ENCODE measurements at places on chromosomes 1 and 21.

DNA sequence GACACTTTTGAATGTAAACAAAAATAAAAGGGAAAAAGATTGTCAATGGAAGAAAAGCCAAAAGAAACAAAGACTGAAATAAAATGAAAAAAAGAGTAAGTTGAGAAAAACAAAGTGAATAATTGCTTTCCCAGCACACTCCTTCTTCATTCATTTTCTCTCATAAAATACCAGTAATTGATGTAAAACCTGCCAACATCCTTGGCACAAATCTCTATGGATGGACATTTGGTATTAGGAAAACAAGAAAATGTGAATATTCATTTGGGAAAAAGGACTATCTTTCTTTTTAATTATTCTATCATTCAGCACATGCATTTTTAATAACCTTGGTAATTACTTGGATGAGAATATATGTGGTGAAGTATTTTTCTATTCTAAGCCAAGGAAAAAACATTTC, 204.4 kb upstream of the TNR start:
- no peak for DNase-seq

DNA sequence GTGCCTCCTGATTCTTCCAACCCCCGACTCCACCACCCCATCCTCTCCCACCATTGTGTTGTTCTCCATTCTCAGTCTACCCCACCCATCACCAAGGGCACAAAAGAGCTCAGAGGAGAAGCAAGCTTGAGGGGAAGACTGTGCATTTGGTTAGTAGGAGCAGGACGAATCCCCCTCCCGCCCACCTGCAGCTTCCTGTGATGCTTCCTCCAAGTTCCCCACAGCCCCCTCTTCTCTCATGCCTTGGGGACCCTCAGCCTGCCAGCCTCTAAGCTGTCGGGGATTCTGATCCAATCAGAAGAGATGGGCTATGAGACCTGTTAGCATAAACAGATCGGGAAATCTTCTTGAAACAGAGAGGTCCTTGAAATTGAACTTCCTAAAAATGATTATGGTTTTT, 22.2 kb upstream of the CAPZB start:
- no peak for DNase-seq

DNA sequence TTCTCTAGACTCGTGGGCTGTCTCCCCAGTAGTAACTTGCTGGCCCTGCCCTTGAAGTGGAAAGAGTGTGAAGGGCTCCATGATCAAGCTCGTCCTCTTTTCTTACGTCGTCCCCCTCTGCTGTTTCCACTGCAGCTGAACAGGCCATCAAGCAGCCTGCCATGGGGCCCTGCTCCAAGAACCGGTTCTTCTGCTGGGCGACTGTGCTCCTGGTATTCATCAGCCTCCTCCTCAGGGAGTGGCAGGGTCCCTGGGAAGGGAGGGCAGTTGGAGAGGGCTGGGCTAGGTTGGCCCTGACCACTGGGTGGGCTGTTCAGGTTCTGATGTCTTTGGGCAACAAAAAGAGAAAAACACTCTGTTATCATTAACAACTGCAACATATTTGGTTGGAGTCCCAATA, 151.5 kb downstream of the FCRL5 start:
- no peak for DNase-seq

DNA sequence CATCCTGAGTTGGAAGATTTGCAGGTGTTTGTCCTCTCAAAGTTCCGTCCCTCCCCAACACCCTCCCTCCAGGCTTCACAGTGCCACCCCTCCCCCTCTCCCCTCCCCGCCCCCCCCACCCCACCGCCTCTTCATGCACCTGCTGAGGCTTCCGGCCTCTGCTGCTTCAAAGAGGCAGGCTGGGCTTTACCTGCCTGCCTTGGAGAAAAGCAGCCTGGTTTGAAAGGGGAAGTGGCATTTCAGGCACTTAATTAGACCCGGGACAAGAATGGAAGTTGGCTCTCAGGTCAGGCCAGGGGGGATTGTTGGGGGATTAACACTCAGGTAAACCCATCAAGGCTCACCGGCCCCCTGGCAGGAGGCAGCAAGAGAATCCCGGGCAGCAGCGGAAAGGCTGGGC, 21.1 kb downstream of the PAX7 start:
- peak; percentile 89 for DNase-seq

DNA sequence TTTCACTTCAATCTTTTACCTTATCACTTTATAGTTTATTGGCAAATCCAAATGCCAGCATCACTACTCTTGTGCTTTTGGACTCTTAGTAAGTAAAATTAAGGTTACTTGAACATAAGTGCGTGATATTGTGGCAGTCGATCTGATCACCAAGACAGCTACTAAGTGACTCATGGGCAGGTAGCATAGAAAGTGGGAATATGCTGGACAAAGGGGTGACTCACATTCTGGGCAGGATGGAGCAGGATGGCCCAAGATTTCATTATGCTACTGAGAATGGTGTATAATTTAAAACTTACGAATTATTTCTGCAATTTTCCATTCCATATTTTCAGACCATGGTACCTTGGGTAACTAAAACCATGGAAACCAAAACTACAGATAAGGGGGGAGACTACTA, 120.2 kb downstream of the ROR1 start:
- DNase-seq = no peak

- no peak for DNase-seq
Measured at GRCh38 chr1:41868241-41868998, 50.3 kb downstream of the HIVEP3 start.

DNA sequence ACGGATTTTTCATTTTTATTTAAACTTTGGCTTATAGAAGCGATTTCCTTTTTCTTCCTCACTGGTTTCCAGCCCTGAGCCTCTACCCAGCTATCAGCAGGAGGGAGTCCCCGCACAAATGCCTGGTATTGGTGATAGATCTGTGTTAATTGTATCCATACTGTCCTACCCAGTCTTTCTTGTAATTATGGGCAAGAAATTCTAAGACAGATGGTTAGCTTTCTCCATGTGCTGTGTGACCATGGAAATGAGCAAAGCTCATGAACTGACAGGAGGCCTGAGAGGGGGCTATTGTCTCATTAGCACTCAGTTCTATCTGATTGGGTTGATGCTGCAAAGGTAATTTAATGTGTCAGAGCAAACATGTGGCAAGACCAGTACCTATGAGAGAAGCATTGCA, 108.1 kb upstream of the IVNS1ABP start:
- DNase-seq = no peak

- DNase-seq = no peak
Measured at GRCh38 chr1:167984886-167985489, 48.1 kb upstream of the MPC2 start.

- DNase-seq = no peak
Measured at GRCh38 chr1:24047110-24047477, 64.8 kb downstream of the MYOM3 start.

GRCh38 chr1:230070321-230071208, 3.5 kb downstream of the GALNT2 start:
- no peak for DNase-seq

DNA sequence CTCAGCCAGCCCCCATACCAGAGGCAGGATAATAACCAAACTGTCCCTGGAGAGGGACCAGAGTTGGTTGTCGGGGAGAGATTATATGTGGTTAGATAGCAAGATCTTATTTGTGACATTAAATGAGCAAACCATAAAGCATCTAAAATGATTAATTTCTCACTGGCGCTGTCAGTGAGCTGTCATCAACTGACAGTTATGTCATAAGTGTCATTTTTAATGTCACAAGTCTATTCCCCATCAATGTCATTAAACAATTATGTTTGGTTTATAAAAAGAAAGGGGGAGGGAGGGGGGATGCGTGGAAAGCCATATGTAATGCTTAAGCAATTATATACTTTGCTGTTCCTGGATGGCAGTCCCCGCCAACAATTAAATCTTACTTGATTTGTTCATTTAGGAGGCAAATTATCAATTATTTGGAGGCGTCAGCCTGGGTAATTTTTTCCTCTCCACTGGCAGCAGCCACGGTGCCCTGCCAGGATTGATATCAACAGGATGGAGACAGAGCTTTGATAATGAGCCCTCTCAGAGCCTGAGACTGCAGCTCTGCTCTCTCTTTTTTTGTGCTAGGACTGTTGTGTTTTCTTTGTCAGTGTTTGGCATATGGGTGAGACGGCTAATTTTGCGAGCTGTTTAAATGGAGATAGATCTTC, 333.6 kb upstream of the CAMK1G start:
- DNase-seq = no peak

- no peak for DNase-seq
Measured at GRCh38 chr1:33577663-33578062, 105.2 kb downstream of the ZSCAN20 start.

DNA sequence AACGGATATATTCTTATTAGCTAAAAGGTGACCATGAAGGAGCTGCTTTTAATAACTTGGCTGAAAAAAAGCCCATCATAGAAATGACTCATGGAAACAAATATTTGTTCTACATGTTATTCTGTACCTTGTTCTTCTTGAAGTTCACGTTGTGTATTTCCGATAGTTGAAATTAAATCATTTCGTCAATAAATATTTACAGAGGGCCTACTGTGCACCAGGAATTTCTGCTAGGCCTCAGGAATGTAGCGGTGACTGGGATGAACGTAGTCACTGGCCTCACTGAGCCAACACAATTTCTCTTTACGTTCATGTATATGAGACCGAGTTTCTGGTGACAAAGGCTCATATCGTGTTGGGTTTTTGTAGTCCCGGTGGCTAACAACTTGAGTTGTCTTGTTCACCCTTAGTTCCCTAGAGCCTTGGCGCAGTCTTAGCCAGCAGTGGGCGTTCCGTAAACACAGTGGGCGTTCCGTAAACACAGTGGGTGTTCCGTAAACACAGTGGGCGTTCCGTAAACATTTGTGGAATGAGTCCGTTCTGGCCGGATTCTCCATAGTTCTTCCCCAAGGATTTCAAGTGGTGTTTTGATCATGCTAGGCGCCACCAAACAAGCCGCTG, 53.2 kb upstream of the VAMP3 start:
- DNase-seq = peak; percentile 31

- DNase-seq = no peak
Measured at GRCh38 chr1:214066190-214066589, 78.4 kb downstream of the PROX1 start.

GRCh38 chr1:225871359-225872074, 10.7 kb downstream of the TMEM63A start:
- DNase-seq = peak; percentile 54

- DNase-seq = peak; percentile 5
Measured at GRCh38 chr1:98386675-98387440, 274.7 kb upstream of the SNX7 start.

GRCh38 chr21:46144464-46145070, 10.8 kb downstream of the FTCD start:
- DNase-seq = no peak

GRCh38 chr1:75330624-75331023, 196.4 kb downstream of the LHX8 start:
- DNase-seq = no peak

DNA sequence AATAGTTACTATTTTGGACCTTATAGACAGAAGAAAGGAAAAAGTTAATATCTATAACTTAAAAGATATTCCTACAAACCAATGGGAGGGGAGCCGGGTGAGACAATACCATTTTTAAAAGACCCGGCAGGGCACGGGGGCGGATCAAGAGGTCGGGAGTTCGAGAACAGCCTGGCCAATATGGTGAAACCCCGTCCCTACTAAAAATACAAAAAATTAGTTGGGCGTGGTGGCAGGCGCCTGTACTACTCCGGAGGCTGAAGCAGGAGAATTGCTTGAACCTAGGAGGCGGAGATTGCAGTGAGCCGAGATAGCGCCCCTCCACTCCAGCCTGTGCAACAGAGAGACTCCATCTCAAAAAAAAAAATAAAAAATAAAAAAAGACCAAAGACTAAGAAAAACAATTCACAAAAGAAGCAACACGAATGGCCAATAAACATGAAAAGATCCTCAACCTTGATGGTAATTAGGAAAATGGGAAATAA, 1.2 kb upstream of the PSMB2 start:
- no peak for DNase-seq

- no peak for DNase-seq
Measured at GRCh38 chr1:46556822-46557221, 5.4 kb upstream of the KNCN start.

DNA sequence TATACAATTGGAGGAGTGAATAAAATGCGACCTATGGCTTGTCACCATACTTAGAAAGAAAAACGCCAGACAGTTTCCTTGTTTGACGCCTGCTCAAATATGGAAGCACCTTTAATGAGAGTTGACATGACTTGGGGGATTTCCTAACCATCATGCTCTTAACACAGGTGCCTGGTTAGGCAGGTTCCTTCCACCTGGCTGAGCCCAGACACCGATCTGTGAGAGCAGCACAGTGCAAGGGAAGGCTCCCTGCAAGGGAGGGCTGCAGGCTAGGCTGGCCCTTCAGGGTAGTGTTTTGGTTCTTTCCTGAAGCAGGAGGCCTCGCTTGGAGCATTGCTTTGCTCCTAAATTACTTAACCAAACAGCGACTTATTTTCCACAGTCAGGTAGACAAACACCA, 24.6 kb upstream of the KLHDC8A start:
- DNase-seq = no peak

DNA sequence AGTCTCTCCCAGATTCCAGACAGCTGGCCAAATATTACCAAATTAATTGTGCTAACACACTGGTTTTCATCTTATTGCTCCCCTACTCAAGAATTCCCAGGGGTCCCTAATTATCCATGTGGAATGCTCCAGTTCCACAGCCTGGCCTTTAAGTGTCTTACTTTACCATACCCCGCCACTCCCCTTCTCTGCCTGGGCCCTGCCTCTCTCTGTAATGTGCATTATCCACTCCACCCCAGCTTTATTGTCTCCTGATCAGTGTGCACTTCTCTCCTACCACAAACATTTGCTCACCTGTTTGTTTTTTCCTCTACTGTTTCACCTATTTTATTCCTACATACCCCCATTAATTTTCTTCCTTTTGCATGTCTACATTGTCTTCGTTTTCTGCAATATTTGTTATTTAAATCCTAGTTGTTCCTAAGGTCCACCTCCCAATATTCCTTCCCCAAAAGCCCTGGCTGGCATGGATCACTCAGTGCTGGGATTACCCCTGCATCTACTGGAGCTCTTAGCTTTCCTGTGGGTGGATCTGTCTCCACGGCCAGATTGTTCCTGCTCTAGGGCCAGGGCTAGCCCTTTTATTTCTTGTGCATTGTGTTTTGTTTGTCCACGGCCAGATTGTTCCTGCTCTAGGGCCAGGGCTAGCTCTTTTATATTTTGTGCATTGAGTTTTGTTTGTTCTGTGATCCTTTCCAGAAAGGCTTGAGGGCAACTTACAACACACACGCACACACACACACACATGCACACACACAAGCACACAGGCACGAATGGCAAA, 33.4 kb upstream of the ATP1B1 start:
- DNase-seq = no peak

GRCh38 chr1:24308365-24309015, 10.7 kb upstream of the GRHL3 start:
- DNase-seq = peak; percentile 88

- peak; percentile 41 for DNase-seq
Measured at GRCh38 chr1:90728502-90729287, 11.6 kb upstream of the BARHL2 start.

- no peak for DNase-seq
Measured at GRCh38 chr1:85444381-85444780, 20.6 kb downstream of the DDAH1 start.

GRCh38 chr1:161342821-161343220, 24.9 kb downstream of the CFAP126 start:
- DNase-seq = no peak

DNA sequence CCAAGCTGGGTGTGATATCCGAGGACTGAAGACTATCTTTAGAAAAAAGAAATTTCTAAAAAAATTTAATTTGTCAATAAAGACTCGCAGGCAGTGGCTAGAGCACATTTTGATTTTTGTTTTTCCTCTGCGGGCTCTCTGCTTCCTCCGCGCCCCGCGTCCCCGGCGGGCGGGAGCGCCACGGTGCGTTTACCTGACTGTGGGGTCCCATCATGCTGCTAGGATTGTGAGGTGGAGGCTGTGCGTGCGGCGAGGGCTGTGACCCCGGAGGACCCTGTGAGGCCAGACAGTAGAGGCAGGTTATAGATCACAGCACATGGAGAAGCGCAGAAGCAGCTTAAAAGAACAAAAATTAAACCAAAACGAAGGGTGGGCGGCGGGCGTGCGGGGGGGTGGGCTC, 57.9 kb downstream of the MRPL37 start:
- DNase-seq = no peak

Measured in GM23338 (cell line).